ENCODE measurements at places on chromosomes 16 and 17.

- no peak for DNase-seq
These were observed 114.0 kb downstream of the FTO start for GRCh38 chr16:53817812-53818550.

- no peak for DNase-seq
These were observed 21.6 kb downstream of the PIP4K2B start for GRCh38 chr17:38777641-38778250.

GRCh38 chr16:70380248-70380918 is 33.7 kb downstream of the DDX19A start:
- peak; percentile 87 for DNase-seq

DNA sequence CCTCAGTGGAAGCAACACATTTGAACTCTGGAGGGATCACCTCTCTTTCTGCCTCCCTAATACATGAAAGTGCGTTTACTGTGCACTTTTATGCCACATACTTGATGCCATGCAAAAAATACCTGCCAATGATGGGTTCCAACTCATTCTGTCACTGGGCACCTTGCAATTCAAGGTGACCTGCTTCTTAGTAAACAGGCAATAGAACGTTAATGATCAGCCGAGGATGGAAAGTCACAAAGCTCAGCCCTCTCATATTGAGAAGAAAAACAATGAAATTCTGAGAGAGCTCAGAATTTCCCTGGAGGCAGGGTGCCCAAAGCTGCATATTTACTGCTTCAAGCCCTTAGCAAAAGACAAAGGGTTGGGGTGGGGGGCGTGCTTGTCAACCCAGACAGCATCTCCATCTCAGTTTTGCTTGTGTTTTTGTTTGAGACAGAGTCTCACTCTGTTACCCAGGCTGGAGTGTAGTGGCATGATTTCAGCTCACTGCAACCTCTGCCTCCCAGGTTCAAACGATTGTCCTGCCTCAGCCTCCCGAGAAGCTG is 23.2 kb downstream of the LITAF start:
- DNase-seq = no peak

DNA sequence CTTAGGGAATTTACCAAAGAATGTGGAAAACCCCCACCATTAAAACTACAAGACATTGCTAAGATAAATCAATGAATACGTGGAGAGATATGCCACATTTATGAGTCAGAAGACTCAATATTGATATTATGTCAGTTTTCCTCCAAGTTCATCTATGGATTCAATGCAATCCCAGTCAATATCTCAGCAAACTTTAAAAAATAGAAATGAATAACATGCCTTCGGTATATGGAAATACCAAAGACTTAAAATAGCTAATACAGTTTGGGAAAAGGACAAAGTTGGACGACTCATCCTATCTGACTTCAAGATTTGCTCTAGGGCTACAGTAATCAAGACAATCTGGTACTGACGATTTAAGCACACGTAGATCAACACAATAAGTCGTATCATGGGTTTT is 31.2 kb downstream of the PIK3R5 start:
- DNase-seq = no peak

DNA sequence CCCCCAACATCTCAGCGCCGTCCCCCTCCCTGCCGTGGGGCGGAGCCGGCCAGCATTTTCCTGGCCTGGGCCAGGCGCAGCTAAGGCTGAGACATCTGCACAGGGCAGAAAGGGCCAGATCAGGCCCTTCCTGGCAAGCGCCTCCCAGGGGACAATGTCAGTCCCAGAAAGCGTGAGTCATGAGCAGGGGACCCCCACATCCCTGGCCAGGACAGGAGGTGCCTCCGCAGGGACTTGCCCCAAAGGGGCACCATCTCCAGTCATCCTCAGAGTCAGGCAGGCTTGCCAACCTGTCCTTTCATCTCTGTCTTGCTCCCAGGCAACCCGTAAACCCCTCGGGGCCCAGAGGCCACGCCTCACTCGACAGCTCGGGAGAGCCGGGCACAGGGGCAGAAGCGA is 43.2 kb downstream of the SOCS1 start:
- no peak for DNase-seq

GRCh38 chr17:65901394-65901793 is 290.5 kb downstream of the CEP112 start:
- DNase-seq = no peak

DNA sequence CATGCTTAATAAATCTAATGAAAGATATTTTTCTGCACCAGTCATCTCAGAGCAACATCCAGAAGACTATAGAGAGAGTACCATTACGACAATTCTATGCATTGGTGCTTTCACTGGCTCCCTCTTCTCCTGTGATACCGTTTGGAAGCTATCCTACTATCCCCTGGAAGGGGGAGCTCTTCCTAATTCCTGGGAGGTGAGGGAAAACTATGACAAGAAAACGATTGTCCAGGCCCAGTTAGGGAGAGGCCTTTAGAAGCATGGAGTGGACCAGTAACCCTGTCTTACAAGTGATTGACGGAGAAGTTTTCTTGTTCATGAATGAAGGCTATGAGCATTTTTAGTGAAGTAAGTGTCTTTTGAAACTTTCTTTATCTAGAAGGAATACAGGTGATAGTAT is 150.2 kb downstream of the TANC2 start:
- DNase-seq = no peak

- DNase-seq = no peak
These were observed 1253.7 kb upstream of the CDH8 start for GRCh38 chr16:63289834-63290460.

All from activated naive CD4-positive, alpha-beta T cell treated with Interleukin-2 at 50 U/mL for 16 hours (primary cell).